ENCODE measurements at places on chromosomes 7 and 10.

GRCh38 chr7:4837803-4838625 is 23.8 kb downstream of the PAPOLB start:
- DNase-seq = no peak

GRCh38 chr7:44078521-44078920 is 3.8 kb downstream of the POLM start:
- DNase-seq = no peak

- no peak for DNase-seq
Measured at GRCh38 chr10:27826369-27826768, 80.8 kb upstream of the MKX start.

DNA sequence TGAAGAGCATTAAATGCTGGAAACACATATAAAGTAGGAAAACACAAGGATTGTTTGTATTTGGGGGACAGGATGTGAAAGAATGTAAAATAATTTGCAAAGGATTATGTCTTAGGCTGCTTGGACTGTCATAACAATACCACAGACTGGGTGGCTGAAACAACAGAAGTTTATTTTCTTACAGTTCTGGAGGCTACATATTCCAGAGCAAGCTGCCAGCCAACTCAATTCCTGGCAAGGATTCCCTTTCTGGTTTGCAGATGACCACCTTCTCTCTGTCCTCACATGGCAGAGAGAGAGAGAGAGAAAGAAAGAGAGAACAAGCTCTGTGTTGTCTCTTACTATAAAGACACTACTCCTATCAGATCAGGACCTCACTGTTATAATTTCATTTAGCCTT is 8.8 kb upstream of the LAMB4 start:
- no peak for DNase-seq

DNA sequence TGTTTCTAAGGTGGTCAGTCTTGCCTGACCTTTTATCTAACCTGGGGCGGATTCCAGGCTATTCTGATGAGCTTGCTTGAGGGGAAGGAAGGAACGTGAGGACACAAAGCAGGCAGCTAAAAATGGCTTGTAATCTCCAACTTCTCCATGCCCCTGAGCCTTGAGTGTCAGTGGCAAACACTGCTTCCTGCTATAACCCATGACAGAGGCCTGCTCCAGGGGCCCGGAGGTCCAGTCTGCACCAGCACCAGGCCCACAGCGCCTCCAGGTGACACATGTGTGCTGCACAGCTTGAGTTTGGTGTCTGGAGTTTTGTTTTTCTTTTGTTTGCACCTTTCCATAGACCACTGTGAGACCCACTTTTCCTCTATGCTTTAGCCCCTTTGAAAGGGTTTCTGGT is 207.9 kb downstream of the PAXIP1 start:
- DNase-seq = no peak

GRCh38 chr7:28236560-28236959 is 56.0 kb upstream of the JAZF1 start:
- no peak for DNase-seq

- no peak for DNase-seq
Measured at GRCh38 chr7:72336632-72337389, 75.3 kb downstream of the CALN1 start.

- no peak for DNase-seq
Measured at GRCh38 chr7:56115852-56116538, at the start of gene NUPR2. Gene NUPR2 (minus strand): TSS chr7:56116417. CDS start chr7:56116314, 103 bp downstream.

GRCh38 chr10:2839081-2839725 is 228.1 kb upstream of the PFKP start:
- DNase-seq = no peak

DNA sequence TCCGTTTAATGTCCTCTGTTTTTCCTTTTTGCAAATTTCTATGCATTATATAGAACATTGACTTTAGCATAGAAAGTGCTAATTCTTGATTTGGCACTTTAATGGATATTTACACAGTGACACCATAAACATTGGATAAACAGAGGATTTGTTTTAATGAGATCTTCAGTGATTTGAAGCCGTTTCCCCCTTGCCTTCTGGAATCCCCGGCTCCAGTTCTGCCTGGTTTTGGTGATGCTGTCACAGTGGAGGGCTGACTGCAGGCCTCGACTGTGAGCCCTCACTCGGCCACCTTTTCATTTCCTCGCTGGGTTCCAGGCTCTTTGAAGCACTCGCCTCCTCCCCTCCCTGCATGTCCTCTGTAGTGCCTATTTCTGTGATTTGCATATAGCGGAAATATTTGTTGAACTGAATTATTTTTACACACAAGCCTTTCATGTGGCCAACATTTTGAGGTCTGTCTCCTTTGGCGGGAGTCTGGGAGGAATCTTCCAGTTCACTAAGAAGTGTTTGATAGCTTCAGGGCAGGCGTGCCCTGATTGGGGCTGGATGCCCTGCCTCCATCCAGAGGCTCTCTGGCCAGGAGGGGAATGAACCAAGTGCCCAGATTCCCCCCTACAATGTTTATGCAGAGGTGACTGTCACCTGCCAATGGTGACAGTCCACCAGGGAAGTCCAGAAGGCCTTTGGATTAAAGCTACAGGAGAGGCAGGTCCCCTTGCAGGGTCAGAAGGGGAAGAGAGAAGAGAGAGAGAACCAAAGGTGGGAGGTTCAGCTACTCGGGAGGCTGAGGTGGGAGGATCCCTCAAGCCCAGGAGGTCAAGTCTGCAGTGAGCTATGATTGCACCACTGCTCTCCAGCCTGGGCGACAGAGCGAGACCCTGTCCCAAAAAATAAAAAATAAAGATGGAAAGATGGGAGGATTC is 67.5 kb downstream of the CUX1 start:
- DNase-seq = no peak

- no peak for DNase-seq
Measured at GRCh38 chr10:43198682-43199005, 60.4 kb downstream of the CSGALNACT2 start.

GRCh38 chr7:138549082-138549481 is 89.0 kb downstream of the TRIM24 start:
- DNase-seq = no peak

DNA sequence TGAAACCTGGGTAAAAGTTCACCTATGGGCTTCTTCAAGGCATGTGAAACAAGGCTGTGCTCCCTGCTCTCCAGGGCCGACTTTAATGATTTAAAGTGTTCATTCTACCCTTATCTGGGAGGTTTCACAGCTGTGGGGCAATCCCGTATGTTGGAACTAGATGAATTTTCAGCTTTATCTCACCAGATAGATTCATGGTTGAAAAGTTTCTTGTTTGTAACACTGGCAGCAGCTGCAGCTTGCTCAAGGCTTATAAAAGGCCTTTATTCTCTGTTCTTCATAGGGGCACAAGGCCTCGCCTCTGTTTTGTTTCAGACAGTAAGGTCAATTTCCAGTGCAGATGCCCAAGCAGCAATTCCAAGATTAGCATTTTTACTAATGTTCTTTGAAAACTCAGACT is 70.4 kb upstream of the DNAJB12 start:
- DNase-seq = no peak

DNA sequence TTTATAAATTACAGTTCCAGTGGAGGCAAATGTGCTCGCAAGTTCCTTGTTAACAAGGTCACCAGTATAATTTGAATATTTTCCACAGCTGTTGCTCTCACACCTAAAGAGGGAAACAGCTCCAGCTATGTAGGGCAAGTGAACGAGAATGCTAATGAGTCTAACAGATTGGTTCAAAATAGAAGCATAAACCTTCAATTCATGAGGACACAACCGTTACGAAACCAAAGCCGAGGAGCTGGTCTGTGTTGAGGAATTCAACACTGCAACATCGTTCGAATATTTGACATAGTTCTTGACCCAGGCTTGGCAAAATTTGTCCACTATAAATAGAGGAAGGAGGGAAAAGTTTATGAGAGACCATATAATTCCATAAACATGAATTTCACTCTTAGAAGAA is 161.3 kb downstream of the KLF6 start:
- no peak for DNase-seq

- DNase-seq = no peak
Measured at GRCh38 chr7:81155654-81156373, 237.0 kb upstream of the SEMA3C start.

GRCh38 chr7:95929710-95930280 is 157.4 kb downstream of the DYNC1I1 start:
- DNase-seq = no peak

GRCh38 chr10:47339186-47339735 is 8.9 kb upstream of the RBP3 start:
- no peak for DNase-seq

DNA sequence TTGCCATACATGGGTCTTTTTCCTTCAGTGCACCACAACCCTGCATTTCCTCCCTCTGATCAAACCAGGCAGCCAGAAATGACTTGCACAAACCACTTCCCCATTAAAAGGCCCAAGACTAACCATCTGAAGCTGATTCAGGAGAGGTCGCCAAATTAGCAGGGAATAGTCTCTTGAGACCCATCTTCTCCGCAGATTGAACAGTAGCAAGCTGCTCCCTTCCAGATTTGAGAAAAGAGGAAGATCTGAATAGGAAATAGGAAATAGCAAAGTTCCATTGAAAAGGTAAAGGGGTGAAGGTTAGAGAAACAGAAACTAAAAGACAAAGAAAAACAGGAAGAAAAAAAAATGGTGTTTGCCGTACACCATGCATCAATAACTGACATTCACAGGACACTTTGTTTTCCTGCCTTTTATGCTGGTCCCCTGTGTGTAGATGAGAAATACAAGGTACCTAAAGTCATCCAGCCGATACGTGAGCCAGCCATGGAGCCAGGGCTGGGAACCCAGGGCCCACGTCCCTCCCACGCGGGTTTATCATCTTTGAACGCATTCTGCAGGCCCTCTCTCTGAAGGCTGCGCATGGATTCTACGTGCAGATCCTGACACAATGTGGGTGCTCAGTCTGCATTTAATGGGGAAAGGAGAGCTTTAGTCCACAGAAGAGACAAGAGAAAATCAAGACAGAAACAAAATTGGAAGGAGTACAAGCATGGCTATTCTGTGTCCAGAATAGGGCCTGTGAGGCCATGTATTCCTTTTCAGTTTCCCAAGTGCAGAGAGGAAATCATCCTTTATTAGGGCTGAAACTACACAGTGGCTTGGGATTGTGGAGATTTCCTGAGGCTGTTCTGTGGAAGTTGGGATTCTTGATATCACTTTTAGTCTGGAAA is 268.4 kb upstream of the NPVF start:
- no peak for DNase-seq

DNA sequence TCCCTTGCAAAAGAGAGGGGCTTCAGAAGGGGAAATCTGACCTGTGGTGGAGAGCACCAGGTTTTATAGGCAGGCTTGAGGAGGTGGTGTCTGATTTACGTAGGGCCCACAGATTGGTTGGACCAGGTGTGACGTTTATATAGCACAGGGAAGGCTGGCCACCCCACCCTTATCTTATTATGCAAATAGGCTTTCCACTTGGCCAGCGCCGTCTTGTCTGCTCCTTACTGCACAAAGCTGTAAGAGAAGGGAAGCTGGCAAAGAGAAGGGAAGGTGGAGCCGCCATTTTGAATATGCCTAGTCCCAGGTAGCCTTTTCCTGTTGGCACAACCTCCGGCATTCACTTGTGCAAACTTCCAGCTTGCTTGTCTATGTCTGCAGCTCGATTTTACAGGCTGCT is 221.4 kb downstream of the GATA3 start:
- no peak for DNase-seq

DNA sequence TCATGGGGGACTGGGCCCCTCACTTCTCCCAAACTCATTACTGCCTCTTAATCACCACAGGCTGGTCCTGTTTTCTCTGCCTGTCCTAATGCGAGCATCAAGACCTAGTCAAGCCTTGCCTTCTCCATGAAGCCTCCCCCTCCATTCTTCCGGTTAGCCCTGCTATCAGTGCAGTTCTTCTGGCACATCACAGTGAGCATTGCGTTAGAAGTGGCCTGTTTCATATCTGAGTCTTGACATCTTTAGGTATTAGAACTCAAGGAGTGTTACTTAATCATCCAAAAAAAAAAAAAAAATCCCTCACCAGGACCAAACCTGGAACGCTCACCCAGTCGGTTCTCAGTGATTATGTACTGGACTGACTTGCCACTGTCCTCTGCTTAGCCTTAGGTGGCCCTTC is 17.4 kb downstream of the SNX10 start:
- DNase-seq = no peak

DNA sequence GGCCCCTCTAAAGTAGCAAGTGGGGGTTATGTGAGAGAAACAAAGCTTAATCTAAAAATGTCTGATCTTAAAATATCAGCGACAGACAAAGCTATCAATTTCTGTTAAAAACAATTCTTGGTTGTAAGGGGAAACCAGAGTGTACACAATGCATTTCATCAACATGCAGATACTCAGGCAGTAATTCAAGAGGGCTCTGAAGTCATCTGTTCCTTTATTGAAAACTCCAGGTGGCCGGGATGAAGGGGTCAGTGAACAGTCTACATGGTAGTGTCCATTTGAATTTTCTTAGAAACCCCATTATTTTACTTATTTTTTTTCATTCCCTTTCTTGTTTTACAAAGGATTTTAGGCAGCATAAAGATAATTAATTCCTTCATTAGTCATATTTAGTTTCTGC is 36.7 kb upstream of the BTBD16 start:
- no peak for DNase-seq

- no peak for DNase-seq
Measured at GRCh38 chr10:1343176-1343575, 287.0 kb downstream of the WDR37 start.

DNA sequence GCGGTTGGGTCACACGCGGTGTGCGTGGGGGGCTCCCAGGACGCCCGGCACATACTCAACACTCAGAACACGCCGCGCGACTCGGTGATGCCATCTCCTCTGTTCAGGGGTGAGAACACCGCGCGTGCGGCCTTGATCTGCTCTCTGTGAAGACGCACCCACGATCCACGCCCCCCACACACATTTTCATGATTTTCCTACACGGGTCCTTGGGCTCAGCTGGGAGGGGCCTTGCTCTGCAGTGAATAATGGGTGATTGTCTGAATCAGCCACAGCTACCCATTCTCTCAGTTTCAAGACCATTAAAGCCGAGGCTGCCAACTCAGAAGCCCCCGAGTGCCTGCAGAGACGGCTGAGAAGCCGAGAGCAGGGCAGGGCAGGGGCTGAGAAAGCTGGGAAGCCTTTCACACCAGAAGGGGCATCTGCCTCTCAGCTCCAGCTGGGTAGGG is 54.3 kb upstream of the PDGFA start:
- DNase-seq = no peak
